ENCODE measurements at places on chromosomes 11 and 22.
A peak's percentile ranks its signal among the peaks of the same experiment; 100 is the strongest.

GRCh38 chr22:29737251-29738117 lies 17.7 kb downstream of the CABP7 start:
- DNase-seq: no peak

DNA sequence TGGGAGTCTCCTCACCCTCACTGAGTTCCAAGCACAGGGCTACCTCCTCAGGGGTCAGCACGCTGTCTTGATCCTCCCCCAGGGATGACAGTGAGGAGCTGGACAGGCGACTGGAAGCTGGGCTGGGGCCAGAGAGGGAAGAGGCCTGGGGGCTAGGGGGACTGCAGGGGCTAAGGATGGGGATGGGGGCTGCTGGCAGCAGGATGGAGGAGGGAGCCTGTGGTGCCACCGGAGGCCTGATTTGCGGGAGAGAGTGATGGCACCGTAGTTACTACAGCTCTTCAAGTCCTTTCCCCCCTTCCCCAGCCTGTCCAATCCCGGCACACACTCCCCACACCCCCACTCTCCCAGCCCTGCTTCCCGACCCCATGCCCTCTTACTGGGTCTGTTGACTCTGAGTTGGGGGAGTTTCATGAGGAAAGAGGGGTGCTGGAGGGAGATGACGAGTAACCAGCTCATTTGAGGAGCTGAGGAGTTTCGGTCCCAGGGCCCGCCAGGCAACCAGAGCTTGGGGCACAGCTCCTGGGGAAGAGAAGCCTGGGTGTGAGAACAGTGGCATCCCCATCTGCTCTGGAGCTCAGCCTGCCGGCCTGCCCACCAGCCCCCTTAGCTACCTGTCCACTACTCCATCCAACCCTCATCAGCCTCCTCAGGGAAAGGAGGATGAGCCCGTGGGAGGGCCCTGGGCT lies 10.5 kb downstream of the ROBO4 start:
- DNase-seq: no peak

DNA sequence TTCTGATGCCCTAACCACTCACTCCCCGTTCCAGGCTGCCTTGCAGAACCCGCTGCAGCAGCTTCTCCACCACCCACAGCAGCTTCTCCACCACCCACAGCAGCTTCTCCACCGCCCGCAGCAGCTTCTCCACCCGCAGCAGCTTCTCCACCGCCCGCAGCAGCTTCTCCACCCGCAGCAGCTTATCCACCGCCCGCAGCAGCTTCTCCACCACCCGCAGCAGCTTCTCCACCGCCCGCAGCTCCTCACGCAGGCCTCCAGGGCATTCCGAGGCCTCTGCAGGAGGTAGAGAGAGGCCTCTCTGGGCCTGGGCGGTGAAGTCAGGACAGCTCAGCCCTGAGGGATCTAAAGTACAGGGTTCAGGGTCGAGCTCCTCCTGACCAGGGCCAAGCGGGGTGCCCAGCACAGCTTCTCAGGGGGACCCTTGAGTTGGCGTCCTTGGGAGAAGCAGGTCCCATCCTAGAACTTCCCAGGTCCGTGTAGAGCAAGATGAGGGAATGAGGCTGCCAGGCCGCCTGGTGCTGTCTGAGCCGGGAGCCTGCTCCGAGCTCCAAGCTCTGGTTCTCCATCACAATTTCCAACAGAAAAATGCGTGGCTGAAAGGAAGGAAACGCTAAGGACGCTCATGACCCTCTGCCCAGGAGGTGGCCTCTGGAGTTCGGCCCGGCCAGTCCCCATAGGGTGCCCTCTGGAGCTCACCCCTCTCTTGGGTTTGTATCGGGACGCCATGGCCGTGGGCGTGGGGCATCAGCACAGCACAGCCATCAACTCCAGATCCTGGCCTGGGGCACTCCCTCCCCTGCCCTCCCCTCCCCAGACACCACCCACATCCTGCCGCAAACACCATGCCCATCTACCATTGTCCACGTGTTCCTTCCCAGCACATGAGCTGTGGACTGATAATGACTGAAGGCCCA lies 528.6 kb downstream of the BRD1 start:
- no peak for DNase-seq

DNA sequence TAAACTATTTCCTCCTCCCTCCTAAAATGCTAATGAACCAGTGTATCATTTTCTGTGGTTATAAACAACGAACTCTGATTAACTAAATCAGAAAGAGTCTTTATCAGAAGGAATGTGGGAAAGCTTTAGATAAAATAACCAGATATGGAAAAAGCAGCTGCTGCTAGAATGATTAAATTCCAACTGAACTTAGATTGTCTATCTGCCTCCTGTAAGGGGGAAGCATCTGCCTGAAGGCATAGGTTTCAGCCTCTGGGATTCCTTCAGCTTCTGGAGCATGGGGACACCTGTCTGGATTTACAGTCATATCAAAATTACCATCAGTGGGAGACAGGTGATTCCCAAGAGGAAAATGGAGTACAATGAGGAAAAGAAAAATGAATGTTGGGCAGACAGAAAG lies 1095.5 kb upstream of the CCDC90B start:
- DNase-seq: no peak

GRCh38 chr11:119619665-119620064 lies 109.3 kb downstream of the NECTIN1 start:
- DNase-seq: no peak

GRCh38 chr22:42062506-42063170 lies 8.0 kb downstream of the NAGA start:
- DNase-seq: no peak

GRCh38 chr22:46577368-46578249 lies 40.2 kb upstream of the CELSR1 start:
- no peak for DNase-seq

- DNase-seq: no peak
These were observed 64.2 kb upstream of the CECR2 start for GRCh38 chr22:17305076-17305475.

GRCh38 chr22:23670378-23671295 lies 20.2 kb upstream of the RGL4 start:
- no peak for DNase-seq

- DNase-seq: no peak
These were observed 24.9 kb downstream of the CHEK2 start for GRCh38 chr22:28716686-28717085.

DNA sequence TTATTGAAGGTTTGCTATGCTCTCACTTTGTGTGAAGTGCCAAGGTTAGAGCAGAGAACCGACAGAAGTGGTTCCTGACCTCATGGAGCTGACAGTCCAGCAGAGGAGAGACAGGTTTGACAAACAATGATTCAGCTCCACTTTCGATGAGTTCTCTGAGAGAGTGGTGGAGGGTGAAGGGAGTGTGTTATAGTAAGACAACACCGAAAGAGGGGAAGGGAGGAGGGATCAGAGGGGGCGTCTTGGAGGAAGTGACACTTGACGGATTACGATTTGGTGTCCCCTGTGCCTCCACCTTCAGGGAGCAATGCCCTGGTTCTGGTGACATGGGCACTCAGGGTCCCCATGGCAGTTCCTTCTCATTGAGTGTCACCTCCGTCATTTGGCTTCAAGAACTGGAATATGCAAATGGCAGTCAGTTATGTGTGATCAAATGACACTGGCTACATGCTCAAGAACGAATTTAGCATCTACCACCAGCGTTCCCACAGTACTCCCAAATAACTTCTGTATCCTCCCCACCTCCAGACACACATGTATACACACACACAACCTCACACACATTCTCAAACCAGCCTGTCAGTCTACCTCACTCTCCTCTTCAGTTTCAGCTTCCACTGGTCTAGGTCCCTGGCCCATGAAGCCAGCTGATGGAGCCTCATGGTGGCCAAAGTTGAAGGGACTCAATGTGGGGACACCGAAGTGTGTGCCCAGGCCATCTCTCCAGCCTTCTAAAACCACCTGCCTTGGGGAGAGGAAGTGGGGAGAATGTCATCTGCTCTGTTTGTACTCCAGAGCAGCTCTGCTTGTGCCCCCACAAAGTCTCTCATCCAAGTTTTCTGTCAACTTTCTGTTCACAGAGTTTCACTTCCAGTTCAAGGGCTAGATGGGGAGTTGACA lies 31.4 kb upstream of the NUP160 start:
- no peak for DNase-seq

DNA sequence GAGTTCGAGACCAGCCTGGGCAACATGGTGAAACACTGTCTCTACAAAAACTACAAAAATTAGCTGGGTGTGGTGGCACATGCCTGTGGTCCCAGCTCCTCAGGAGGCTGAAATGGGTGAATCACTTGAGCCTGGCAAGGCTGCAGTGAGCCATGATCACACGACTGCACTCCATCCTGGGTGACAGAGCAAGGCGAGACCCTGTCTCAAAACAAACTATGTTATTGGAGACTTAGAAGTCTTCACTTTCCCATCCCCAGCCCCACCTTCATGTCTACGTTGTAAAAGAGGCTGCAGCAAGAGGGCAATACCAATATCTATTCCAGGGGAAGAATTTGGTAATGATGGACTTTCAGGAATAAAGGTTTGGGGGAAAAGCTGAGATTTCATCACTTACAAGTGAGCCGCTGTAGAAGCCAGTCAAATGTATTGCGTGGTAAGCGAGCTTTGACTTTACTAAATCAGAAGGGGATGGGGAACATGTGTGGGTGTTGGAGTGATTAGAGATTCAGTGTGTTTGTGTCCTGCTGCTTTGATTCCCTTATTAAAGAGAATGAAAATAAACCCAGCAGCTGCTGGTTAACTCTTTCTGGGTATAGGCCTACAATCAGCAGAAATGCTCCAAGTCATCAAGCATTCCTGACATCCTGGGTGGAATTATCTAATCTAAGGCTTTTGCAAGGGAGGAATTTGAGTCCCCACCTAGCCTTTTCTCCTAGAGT lies 53.7 kb downstream of the UBASH3B start:
- DNase-seq: no peak

- no peak for DNase-seq
These were observed 79.4 kb downstream of the PRR5L start for GRCh38 chr11:36375353-36376008.

DNA sequence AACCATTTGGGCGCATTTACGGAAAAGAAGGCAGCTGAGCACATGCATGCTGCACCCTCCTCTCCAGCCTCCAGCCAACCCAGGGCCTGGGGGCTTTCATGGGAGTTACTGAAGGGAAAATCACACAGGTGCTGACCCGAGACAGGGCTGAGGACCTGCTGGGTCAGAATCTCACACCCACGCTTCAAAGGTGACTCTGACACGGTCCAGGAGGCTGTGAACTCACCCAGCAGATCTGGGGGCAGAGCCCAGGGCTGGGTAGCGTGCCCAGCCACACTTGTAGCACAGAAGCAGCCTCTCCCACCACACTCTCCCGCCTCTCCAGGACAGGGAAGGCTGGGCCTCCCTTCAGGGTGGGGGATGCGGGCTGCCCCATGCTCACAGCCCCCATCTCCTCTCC lies 347.6 kb downstream of the CTTN start:
- DNase-seq: no peak

DNA sequence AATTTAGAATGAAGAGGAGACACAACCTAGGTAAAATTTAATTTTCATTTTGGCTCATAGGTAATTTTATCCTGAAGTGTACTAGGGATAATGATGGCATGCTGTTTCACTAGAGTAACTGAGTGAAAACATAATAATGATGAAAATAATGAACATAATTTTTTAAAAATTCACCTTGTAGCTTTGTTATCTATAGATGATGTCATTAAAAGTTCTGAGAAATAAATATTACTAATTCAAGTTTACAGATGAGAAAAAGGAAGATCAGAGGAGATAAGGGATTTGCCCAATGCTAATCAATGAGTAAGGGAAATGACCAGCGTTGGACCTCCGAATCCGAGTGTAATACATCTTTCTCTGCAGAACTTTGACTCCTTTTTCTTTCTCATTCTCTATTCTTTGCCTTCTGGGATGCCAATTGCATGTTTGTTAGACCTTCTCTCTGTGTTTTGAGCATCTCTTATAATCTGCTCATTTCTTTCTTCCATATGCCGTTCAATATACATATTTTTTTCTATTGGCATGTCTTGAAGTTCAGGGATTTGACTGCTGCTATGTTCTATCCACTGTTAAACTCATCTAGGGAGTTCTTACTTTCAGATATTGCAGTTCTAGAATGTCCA lies 186.5 kb downstream of the SNX19 start:
- DNase-seq: no peak

- DNase-seq: peak; percentile 72
These were observed 482 bp downstream of the DDX17 start for GRCh38 chr22:38505541-38506117.

- no peak for DNase-seq
These were observed 5.9 kb downstream of the YWHAH start for GRCh38 chr22:31950226-31950625.

DNA sequence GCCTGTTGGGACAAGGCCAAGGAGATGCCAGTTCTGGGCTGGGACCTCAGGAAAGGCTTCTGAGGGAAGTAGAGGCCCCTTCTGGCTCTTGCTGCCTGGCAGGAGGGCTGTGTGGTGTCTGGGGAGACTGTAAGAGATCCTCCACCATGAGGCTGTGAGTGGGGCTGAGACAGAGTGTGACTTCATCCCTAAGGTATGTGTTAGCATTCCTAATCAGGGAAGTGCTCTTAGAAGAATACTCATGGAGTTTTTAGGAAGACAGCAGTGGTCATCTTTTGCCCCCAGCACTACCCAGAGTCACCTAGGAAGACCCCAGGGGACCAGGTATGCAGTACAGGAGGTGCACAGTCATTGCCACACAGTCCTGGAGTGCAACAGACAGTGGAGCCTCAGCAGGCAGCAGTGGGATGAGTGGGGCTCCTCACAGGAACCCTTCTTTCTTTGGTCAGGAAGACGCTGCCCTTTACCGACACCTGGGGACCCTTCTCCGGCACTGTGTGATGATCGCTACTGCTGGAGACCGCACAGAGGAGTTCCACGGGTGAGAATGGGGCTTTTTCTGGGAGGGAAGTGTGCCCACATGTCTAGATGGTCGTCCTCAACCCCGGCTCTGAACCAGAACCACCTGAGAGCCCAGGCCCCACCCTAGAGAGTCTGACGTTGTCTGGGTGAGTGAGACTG lies 2.8 kb downstream of the RIC8A start:
- no peak for DNase-seq

- no peak for DNase-seq
These were observed 36.6 kb downstream of the DCUN1D5 start for GRCh38 chr11:103055221-103055890.

DNA sequence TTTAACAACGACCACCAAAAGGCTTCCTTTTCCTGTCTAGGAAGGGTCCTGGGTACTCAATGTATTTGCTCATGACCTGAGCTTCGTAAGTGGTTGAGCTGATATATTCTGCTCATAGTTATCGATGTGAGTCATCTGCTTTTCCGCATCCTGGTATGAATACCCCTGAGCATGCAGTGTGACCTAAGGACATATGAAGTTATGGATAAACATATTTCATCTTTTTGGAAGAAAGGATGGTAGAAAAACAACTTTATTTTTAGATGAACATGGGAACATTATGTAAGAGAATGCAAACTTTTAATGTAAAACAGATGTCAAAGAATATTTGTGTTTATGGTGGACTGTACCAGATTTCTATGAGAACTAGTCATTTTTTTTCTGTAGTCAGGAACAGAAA lies 28.4 kb downstream of the TRPC6 start:
- no peak for DNase-seq

GRCh38 chr11:59573216-59573615 lies 42.4 kb downstream of the OSBP start:
- no peak for DNase-seq
